ENCODE measurements at places on chromosomes 13 and 19. TPM values are rescaled to one million over a fixed set of nuclear protein-coding genes. Genes with fewer than 3 reads are reported as not detected.

DNA sequence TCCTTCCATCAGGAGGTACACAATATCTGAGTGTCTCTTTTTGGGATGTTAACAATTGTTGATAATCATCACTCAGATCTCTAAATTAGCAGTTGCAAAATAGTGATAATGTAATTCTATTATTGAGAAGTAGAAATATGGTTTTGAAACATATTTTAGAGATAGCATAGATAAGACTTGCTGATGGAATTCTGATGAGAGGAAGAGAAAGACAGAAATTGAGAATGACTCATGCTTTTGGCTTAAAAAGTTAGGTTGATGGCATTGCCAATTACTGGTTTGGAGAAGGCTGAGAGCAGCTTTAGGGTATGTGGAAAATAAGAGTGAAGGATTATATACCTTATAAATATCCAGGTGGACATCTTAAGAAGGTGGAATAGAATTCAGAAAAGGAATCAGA is 106.4 kb upstream of the EDNRB start:
- no peak for DNase-seq
- peaks cover 8% of the 10 kb centered on the region for H3K4me1 ChIP-seq

DNA sequence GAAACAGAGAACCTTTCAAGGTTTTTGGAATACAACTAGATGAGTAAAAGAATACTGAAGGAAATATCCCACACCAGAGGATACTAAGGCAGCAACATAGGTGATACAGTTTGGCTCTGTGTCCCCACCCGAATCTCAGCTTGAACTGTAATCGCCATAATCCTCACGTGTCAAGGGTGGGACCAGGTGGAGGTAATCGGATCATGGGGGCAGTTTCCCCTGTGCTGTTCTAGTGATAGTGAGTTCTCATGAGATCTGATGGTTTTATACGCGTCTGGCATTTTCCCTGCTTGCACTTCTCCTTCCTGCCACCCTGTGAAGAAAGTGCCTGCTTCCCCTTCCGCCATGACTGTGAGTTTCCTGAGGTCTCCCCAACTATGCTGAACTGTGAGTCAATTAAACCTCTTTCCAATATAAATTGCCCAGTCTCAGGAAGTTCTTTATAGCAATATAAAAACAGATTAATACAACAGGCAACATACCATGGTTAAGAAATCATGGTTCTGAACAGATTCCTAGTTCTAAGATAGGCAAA is 97.0 kb downstream of the ABCC4 start:
- H3K36me3 ChIP-seq = 0 out of 2 replicates have a peak, but pooled peaks cover 4% of the 10 kb centered on the region
- no peak overlapping the region for H3K27ac ChIP-seq
- no peak for DNase-seq
- no peaks in the 10 kb centered on the region for H3K27me3 ChIP-seq
- no peak overlapping the region for H3K4me3 ChIP-seq
- H3K4me1 ChIP-seq = no peaks in the 10 kb centered on the region

DNA sequence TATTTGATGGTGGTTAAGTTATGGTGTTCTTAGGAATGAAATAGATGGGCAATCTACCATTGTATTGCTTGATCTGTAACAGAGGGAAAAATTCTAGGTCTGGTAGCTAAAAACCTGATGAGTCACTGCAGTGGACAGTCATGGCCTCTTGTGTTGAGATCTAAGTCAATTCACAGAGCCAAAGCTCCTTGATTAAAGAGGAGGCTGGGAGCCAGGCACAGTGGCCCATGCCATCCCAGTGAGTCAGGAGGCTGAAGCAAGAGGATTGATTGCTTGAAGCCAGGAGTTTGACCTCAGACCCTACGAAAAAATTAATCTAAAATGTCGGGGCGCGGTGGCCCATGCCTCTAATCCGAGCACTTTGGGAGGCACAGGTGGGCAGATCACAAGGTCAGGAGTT is 67.1 kb upstream of the KPNA3 start:
- H3K4me3 ChIP-seq = no peak overlapping the region
- H3K36me3 ChIP-seq = no peaks in the 10 kb centered on the region
- peak overlapping the region; percentile 97 for H3K27ac ChIP-seq
- no peaks in the 10 kb centered on the region for H3K27me3 ChIP-seq

- peak overlapping the region; percentile 21 for H3K27ac ChIP-seq
- H3K4me1 ChIP-seq = peaks cover 23% of the 10 kb centered on the region
- H3K4me3 ChIP-seq = no peak overlapping the region
- H3K36me3 ChIP-seq = peaks cover 81% of the 10 kb centered on the region
These were observed 1.4 kb upstream of the CCDC97 start for GRCh38 chr19:41308450-41309179.

DNA sequence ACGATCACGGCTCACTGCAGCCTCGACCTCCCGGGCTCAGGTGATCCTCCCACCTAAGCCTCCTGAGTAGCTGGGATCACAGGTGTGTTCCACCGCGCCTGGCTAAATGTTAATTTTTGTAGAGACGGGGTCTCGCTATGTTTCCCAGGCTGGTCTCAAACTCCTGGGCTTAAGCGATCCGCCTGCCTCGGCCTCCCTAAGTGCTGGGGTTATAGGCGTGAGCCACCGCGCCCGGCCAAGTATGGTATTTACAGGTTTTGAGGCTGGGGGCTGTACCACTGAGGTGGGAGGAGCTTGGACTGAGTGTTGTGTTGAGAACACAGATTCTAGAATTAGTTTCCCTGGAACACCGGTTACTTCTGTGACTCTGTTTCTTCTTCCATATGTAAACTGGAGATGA is 452 bp upstream of the PPM1N start:
- H3K4me3 ChIP-seq = no peak overlapping the region
- no peak for DNase-seq
- peaks cover 12% of the 10 kb centered on the region for H3K27me3 ChIP-seq
- peaks cover 4% of the 10 kb centered on the region for H3K36me3 ChIP-seq
- H3K4me1 ChIP-seq = peaks cover 24% of the 10 kb centered on the region

- no peaks in the 10 kb centered on the region for H3K4me1 ChIP-seq
- no peak for DNase-seq
- no peaks in the 10 kb centered on the region for H3K36me3 ChIP-seq
- H3K27ac ChIP-seq = no peak overlapping the region
These were observed 36.5 kb downstream of the B3GLCT start for GRCh38 chr13:31236211-31236786.

DNA sequence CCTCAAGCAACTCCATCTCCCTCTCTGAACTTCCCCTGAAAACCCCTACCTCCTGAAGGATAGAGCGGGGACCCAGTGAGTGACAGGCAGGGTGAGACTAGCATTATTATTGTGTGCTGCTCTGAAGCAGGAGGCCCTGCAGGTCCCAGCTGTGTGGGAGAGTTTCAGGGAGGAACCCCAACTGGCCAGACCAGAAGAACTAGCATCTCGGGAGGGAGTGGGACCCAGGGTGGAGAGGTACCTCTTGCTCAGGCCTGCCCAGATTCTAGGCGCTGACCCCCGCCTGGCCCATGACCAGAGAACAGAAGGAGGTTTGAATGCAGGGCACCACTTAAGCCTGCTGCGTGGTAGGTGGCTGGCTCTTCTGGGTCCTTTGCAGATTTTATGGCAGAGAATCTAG is 5.7 kb upstream of the LYPD3 start:
- H3K4me3 ChIP-seq = no peak overlapping the region
- H3K4me1 ChIP-seq = peaks cover 39% of the 10 kb centered on the region
- no peak overlapping the region for H3K27ac ChIP-seq
- DNase-seq = no peak
- peaks cover 9% of the 10 kb centered on the region for H3K36me3 ChIP-seq

DNA sequence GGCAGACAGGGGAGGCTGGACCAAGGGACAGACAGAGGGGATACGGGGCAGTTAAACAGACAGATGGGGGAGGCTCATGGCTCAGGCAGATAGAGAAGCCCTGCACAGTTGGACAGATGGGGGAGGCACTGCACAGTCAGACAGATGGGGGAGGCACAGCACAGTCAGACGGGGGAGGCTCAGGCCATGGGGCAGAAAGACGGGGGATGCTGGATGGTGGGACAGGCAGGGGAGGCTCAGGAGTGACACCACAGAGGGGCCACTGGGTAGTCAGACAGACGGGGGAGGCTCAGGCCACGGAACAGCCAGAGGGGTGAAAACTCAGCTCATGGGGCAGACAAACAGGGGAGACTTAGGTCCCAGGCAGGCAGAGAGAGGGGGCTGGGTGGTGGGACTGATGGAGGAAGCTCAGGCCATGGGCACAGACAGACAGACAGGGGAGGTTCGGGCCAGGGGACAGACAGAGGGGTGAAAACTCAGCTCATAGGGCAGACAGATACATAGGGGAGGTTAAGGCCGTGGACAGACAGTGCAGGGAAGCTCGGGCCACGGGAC is 886 bp downstream of the MFSD12 start:
- H3K27me3 ChIP-seq = no peaks in the 10 kb centered on the region
- peak overlapping the region; percentile 98 for H3K4me3 ChIP-seq
- peaks cover 40% of the 10 kb centered on the region for H3K36me3 ChIP-seq
- H3K4me1 ChIP-seq = peaks cover 47% of the 10 kb centered on the region
- H3K27ac ChIP-seq = peak overlapping the region; percentile 13
- DNase-seq = peak; percentile 43

The PGLYRP1 gene
- not detected for total RNA-seq

The LHB gene
- total RNA-seq = 0.34 TPM

The CDC37 gene
- total RNA-seq = 284 TPM

The HIPK4 gene
- 0.08 TPM for total RNA-seq
